ENCODE measurements at places on chromosomes 2 and 18.

DNA sequence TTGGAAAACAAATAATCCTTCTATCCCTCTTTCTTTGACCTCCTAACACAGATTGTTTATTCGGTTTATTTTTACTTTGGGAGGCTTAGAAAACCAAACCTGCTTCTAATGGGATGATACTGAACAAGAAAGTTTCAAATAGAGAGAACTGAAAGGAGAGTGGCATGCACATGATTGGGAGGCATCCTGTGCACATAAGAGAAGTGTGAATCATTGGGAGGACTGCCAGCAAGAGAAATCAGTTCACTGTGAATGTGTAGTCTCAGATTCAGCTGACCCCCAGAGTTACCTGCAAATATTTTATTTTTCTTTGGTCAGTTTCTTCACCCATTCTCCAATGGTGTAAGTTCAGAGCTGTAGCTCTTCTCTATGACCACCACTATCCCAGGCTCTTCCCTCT is 1363.2 kb upstream of the ACVR2A start:
- no peak for DNase-seq

DNA sequence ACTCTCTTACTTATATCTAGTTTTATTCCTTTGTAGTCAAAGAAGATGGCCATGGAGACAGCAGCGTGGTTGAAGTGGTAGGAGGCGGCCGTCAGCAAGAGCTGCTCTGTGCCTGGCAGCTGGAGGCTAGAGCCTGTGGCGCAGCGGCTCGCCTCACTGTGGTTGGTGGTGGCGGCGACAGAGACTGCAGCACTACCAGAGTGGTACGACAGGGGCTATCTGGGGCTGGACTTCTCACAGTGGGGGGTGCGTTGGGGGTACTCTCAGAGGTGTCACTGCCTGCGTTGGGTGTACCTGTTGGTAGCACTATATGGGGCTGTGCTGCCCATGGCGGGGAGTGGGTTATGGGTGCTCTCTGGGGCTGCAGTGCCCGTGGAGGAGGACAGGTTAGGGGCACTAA is 8.5 kb upstream of the ANKRD62 start:
- DNase-seq: no peak

GRCh38 chr2:145724311-145724898 is 1204.5 kb upstream of the ZEB2 start:
- DNase-seq: no peak

DNA sequence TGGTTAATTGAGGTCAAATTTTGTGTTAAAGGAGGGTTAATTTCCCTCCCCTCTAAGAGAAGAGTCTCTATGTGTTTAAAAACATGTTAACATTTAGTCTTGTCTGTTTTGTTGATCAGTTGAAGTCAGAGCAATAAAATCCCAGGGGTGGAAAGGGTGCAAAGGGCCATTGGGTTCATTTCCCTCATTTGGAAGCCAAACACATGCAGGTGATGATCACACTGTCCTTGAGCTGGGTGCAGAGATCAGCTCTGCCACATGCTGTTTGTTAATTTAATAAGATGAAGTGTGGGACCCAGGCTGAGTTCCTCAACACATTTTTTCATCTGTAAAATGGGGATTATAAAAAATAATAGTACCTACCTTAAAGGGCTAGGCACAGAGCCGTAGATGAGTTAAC is 260.9 kb downstream of the LPIN1 start:
- DNase-seq: no peak

GRCh38 chr2:232587512-232587911 is 37.0 kb downstream of the EIF4E2 start:
- no peak for DNase-seq

GRCh38 chr2:158507679-158508078 is 50.9 kb downstream of the PKP4 start:
- DNase-seq: no peak

GRCh38 chr18:25233528-25234321 is 118.2 kb downstream of the ZNF521 start:
- DNase-seq: no peak

All from NCI-H187 (cell line).